Activated CD8-positive, alpha-beta memory T cell treated with anti-CD3 and anti-CD28 coated beads for 36 hours (primary cell): ENCODE measurements at places on chromosomes 7 and 10. TPM values are rescaled to one million over a fixed set of nuclear protein-coding genes. Genes with fewer than 3 reads are reported as not detected.

Gene MACC1
- 0.80 TPM for total RNA-seq

Gene NME8
- not detected for total RNA-seq

Gene SLC16A9
- 0.42 TPM for total RNA-seq

Gene MMD2
- total RNA-seq = not detected

Gene RBM20
- total RNA-seq = 0.15 TPM

Gene NUTM2E
- not detected for total RNA-seq

Gene NOD1
- 9.2 TPM for total RNA-seq

Gene HYAL4
- total RNA-seq = not detected

Gene KNDC1
- 0.17 TPM for total RNA-seq

Gene CCDC3
- not detected for total RNA-seq

Gene AMPH
- total RNA-seq = not detected

Gene PIP
- not detected for total RNA-seq

Gene SPDYE1
- total RNA-seq = not detected

Gene CCDC172
- not detected for total RNA-seq

Gene GPR158
- not detected for total RNA-seq

Gene C10orf67
- total RNA-seq = 0.15 TPM

Gene COL28A1
- not detected for total RNA-seq

Gene OR6V1
- total RNA-seq = not detected

Gene PGAM2
- not detected for total RNA-seq

Gene SPDYE6
- not detected for total RNA-seq

Gene ENTPD1
- total RNA-seq = 8.5 TPM

Gene DPYSL4
- 10.1 TPM for total RNA-seq

Gene SFTPD
- total RNA-seq = not detected

Gene NKX2-3
- total RNA-seq = not detected
